ENCODE measurements at places on chromosomes 12 and 14.
A peak's percentile ranks its signal among the peaks of the same experiment; 100 is the strongest.

DNA sequence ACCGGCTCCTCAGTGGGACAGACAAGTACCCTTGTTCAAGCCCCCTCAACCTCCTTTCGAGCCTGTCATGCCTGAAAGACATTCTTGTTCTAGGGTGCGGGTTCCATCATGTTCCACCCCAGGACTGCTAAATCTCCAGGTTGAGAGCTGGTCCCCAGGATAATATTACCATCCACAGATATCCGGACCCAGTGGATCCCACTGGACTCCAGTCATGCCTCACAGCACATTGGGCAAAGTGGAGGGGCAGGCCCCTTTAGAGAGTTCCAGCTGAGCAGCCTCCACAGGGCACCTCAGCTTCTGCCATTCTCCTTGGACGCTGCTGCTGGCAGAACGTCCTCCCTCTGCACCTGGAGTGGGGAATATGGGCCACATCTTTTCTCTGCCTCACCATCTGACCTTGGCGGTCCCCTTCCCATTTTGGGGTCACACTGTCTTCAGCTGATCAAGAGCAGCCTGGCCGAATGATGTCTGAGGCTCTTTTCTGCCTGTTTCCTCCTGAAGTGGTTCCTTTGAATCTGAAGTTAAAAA, 137.4 kb downstream of the BCL11B start:
- no peak for DNase-seq

DNA sequence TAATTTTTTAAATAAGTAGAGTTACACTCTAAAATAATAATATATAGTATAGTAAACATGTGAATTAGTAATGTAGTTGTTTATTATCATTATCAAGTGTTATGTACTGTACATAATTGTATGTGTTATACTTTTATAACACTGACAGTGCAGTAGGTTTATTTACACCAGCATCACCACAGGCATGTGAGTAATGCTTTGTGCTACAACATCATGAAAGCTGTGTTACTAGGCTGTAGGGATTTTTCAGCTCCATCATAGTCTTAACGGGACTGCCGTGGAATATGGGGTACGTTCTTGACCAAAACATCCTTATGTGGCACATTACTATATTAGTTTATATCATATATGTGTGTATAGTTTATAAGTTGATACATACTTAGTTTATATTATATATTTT, 8.6 kb downstream of the FNTB start:
- DNase-seq: no peak

- DNase-seq: peak; percentile 26
Observed at GRCh38 chr12:110742096-110742717, 484 bp downstream of the PPP1CC start.

DNA sequence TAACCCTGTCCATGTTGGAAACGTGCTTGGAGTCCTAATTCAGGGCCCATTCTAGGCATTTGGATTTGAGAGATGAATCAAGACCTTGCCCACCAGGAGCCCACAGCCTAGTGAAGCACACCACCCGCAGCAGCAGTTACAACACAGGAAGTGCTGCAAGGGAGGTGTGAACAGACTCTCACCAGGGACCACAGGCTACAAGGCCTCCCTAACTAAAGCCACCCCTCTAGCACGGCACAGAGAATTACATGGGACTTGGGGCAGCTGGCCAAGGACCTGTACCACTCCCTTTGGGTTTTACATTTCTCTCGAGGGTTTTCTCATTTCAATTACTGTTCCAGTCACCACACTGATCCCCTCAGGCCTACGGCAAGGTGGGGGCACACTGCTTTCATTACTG, 49.5 kb upstream of the FOXN3 start:
- DNase-seq: no peak

- DNase-seq: no peak
Observed at GRCh38 chr14:72747652-72748051, 146.2 kb downstream of the DPF3 start.

DNA sequence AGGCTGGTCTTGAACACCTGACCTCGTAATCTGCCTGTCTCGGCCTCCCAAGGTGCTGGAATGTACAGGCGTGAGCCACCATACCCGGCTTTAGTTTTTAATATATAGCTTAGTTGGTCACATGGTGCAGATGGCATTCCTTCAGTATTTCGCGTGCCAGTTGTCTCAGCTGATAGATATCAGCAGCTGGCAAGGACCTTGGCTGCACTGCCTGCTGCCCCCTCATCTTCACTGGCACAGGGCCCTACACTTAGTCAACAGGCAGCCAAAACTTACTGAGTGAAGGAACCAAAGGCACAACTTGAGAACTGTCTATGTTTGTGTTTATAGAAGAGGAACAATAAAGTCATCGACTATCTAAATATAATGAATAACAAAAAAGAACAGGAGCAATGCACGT, 31.0 kb downstream of the EID3 start:
- DNase-seq: no peak

DNA sequence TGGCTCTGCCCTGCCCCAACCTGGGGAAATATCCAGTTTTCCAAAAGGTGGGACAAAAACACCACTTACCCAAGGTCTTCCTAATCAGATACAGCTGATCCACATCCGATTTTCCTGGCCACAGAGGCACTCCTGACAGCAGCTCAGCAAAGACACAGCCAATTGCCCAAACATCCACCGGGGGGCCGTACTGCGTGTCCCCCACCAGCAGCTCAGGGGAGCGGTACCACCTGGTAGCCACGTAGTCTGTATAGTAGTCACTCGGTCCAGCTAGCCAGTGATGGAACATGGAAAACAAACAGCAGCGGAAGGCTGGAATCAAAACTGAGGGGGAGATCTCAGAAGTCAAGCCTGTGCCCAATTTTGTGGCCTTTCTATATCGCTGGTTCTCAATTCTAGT, 28.8 kb downstream of the DMAC2L start:
- no peak for DNase-seq

DNA sequence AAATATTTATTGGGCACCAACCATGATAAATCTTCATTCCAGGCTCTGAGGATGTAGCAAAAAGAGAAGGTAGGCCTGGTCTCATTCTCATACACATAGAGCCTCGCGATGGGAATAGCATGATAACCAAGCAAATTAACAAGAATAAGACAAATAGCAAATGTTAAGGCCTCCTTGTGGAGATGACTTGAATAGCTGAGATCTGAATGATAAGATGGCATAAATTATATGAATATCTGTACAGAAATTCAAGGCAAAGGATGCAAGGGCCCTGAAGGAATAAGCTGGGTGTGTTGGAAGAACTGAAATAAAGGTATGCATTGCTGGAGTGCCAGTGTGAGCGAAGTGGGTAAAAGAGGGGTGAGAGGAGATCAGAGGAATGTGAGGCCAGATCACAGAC, 114.8 kb downstream of the ALX1 start:
- no peak for DNase-seq

DNA sequence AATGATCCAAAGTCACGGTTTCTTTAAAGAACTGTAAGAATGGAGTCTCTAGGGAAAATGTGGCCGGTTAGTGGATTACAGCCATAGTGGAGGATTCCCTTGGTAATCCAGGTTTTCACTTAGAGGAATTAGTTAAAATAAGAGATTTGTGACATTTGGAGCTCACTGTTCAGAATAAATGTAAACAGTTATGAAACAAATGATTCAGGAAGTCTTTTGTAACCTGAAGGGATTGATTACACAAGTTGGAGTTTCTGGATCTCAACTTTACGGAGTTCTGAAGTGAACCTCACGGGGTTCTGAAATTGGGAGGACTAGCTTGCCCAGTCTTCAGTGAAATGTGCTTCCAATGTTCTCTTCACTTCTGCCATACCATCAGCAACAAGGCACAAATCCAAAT, 234.4 kb upstream of the FKBP4 start:
- no peak for DNase-seq

DNA sequence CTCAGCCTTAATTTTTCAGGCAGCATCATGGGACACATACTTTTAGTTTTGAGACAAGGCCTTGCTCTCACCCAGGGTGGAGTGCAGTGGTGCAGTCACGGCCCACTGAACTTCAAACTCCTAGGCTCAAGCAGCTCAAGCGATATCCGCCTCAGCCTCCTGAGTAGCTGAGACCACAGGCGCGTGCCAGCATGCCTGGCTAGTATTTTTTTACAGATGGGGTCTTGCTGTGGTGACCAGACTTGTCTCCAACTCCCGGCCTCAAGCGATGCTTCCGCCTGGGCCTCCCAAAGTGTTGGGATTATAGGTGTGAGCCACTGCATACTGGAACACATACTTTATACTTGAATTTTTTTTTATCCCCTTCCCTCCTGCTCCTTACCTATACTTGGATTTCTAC, 2.8 kb downstream of the RDH5 start:
- DNase-seq: no peak

DNA sequence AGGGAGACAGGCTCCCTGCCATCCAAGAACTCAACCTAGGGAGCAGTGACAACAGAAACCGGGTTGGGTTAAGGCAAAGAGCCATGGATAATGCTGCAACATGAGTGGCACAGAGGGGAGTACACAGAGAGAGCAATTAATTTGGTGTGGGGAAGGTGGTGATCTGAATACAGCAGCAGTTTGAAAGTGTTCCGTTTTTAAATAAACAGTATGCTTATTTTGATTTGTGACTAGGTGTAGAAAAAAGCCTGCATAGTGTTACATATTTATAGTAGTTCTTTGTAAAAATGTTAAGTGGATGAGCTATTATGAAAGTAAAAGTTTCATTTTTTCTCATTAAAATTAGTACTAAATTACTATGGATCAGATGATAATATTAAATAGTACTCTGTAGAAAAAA, 8.7 kb downstream of the AKAP5 start:
- no peak for DNase-seq

DNA sequence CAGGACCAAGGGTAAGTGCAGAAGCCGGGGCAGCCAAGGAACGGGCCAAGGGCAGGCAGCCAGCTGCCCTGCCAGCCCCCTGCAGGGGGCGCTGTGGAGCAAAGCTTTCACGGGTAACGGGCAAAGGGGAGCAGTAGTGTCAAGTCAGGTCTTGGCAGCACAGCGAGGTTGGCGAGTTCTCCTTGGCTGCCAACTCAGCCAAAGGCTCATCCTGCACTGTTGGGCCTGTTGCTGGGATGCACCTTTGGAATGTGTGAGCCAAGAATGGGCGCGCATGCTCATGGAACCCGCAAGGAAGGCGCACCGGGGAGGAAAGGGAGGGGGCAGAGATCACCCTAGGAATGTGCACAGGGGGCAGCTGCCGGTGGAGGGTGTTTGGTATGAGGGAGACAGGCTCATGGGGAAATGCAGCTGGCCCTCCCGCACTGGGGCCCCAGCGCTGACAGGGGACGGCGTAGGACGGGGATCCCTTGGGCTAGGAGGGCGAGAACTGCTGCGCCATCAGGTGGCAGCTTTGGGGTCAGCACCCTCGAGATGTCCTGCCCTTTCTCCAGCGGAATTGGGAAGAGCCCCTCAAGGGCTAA, 138.0 kb downstream of the ASCL4 start:
- peak; percentile 87 for DNase-seq

GRCh38 chr14:104888489-104889374, 23.7 kb downstream of the CEP170B start:
- DNase-seq: no peak

- no peak for DNase-seq
Observed at GRCh38 chr14:84533181-84533725, 996.7 kb upstream of the FLRT2 start.

DNA sequence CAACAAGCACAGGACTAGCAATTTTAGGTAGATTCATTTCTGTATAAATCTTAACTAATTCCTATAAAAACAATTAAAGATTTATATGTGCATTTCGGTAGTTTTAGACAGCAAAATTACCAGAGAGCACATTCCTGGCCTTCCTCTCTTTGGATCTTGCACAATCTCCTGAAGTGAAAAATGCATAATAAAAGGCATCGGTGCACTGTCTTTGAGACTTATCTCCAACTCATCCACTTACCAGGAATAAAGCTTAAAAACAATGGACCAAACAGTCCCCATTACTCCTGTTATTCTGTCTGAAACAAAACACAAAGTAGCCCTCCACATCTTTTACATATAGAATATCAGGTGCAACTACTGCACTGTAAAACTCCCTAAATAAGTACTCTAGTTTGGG, 69.3 kb downstream of the HECTD1 start:
- DNase-seq: no peak

- no peak for DNase-seq
Observed at GRCh38 chr12:4833524-4833923, 76.2 kb upstream of the KCNA1 start.

- peak; percentile 79 for DNase-seq
Observed at GRCh38 chr12:46101485-46101869, 111.1 kb upstream of the SCAF11 start.

- no peak for DNase-seq
Observed at GRCh38 chr12:89923091-89923490, 214.5 kb upstream of the ATP2B1 start.

DNA sequence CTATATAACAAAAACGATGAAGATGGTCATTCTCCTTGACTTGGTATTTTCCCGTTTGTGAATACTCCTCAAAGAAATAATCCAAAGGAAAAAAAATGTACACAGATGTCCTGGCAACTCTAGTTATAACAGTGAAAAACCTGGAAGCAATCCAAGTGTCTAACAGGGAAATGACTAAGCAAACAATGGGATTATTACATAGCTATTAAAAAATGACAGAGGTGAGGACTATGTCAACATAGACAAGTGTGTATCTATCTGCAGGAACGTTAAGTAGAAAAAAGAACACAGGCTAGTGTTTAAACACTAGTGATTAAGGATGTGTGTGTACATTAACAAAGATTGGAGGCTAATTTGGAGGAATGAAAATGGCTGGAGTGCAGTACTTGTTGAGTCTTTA, 5.9 kb upstream of the APOLD1 start:
- peak; percentile 86 for DNase-seq

DNA sequence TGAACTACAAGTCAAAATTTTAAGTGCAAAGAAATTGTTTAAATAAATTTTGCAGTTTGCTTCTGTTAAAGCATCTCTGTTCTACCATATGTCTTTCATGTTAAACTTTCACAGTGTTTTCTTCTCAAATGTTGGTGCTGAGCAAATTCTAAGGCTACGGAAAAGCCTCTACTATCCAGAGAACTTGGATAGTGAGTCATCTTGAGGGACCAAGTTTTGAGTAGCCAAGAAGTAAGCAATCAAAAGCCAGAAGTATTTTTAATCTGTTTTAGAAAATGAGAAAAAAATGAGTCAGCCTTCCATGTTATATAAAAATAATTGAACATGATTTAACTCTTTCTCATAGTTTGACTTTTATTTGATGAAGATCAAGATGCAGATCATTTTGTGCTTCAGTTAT, 3.3 kb downstream of the BRMS1L start:
- DNase-seq: no peak

DNA sequence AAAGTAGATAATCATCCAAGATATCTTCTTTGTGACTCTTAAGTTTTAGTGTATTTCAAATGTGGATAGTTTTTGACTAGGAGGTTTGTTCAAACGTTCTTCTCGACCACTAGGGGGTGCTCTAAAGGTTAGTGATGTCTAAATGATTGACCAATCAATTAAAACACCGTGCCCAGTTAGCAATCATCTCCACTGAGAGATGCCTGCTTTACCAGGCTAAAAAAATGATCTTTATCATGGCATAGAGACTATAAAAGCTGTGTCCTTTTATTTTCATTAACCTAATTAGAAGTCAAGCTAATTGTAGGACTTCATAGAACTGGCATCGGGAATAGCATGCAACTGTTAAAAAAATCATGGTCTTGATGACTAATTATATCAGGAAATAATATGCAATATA, 153.9 kb downstream of the PRKCH start:
- DNase-seq: peak; percentile 64

GRCh38 chr12:88756917-88757316, 176.6 kb upstream of the KITLG start:
- no peak for DNase-seq

GRCh38 chr14:22391908-22392565, 197.0 kb downstream of the DAD1 start:
- DNase-seq: peak; percentile 59

Data from ACHN (cell line).